Bone marrow (tissue), 2 donors: ENCODE measurements at places on chromosomes 16 and 17.
A peak's percentile ranks its signal among the peaks of the same experiment; 100 is the strongest.

DNA sequence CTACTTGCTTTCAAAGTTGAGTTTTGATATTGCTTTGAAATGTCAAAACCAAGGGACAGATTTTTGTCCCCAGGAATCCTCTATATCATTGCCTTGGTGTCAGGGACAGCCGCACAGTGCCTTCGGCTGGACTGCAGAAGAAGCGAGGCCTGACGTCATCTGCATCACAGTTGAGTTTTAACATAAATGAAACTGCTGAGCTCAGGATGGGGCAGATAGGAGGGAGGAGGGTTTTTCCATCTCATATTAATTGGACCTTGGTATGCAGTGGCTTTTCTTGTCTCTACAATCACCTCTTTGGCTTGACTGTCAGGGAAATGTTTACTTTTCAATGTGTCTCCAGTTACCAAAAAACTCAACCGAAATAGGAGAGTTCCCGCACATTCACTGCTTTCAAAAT, 111.3 kb downstream of the AATF start:
- no peak for DNase-seq

- DNase-seq = no peak
These were observed 8.6 kb downstream of the RIPOR1 start for GRCh38 chr16:67537270-67537635.

GRCh38 chr17:38730526-38731379, 612 bp downstream of the CISD3 start:
- DNase-seq = no peak

DNA sequence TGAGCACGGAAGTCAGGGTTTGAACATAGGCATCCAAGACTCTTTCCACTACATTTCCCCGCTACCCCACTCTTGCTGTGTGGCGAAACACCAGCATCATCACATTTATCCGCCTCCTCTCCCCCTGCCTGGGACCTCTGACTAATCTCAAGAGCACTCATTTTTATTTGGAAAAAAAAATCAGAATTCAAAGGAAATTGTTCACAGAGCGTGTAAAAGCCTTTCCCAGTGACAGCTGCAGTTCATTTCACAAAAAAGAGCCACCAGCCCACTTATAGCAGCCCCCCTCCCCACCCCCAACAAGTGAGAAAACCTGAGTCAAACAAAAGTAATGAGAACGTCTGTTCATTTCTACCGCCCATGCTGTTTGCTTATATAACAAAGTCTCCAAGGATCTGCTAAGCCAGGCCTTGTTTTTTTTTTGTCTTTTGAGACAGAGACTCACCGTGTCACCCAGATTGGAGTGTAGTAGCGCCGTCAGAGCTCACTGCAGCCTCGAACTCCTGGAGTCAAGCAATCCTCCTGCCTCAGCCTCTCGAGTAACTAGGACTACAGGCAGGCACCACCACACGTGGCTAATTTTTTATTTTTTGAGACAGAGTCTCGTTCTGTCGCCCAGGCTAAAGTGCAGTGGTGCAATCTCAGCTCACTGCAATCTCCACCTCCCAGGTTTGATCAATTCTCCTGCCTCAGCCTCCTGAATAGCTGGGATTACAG, 48.3 kb upstream of the HAPSTR1 start:
- DNase-seq = no peak

- DNase-seq = no peak
These were observed 29.9 kb upstream of the OR1G1 start for GRCh38 chr17:3157218-3157617.

GRCh38 chr17:36600936-36601302, 464 bp upstream of the MRM1 start:
- peak; percentile 37 for DNase-seq

- DNase-seq = no peak
These were observed 21.7 kb downstream of the CENPX start for GRCh38 chr17:82000803-82001570.

GRCh38 chr17:30000001-30000754, 58.7 kb downstream of the EFCAB5 start:
- no peak for DNase-seq

DNA sequence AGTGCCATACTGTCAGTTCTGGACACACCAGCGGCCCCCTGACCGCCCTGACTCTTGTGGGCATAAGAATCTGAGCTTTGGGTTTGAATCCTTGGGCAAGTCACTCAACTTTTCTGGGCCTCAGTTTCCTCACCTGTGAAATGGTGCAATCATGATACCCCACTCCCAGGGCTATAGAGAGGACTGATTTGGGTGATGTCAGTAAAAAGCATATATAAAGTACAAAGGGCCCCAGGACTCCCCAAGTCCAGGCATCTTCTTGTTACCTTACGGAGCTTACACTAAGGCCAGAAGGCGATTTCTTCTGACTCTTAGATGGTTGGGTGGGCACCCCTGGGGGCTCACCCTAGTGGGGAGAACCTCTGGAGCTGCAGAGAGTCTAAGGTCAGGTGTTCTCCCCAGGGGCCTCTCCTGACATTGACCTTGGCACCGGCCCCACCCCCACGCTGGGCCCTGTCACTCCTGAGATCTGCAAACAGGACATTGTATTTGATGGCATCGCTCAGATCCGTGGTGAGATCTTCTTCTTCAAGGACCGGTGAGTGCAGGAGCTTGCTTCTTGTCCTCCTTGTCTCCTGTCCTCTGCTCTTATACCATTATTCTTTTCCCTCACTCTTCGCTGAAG, 13.9 kb downstream of the MMP2 start:
- DNase-seq = no peak

DNA sequence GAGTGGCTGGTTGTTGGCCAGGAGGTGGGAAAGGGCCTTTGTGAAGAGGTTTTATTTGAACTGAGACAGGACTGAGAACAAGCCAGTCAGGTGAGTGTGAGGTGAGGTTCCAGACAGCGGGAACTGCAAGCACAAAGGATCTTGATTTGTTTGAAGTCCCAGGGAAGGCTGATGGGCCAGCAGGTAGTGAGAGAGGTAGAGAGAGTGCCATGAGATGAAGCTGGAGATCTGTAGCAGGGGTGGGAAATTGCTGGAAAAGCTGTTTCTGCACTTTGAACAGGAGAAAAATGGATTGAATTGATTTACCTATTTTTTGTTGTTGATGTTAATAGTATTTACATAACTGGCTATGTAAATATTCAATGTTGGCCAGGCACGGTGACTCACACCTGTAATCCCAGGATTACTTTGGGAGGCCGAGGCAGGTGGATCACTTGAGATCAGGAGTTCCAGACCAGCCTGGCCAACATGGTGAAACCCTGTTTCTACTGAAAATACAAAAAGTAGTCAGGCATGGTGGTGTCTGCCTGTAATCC, 7.7 kb upstream of the DCTPP1 start:
- no peak for DNase-seq

GRCh38 chr16:73572135-73572828, 524.4 kb upstream of the ZFHX3 start:
- no peak for DNase-seq
